GM12878 (cell line): ENCODE measurements at places on chromosomes 2 and 18.

DNA sequence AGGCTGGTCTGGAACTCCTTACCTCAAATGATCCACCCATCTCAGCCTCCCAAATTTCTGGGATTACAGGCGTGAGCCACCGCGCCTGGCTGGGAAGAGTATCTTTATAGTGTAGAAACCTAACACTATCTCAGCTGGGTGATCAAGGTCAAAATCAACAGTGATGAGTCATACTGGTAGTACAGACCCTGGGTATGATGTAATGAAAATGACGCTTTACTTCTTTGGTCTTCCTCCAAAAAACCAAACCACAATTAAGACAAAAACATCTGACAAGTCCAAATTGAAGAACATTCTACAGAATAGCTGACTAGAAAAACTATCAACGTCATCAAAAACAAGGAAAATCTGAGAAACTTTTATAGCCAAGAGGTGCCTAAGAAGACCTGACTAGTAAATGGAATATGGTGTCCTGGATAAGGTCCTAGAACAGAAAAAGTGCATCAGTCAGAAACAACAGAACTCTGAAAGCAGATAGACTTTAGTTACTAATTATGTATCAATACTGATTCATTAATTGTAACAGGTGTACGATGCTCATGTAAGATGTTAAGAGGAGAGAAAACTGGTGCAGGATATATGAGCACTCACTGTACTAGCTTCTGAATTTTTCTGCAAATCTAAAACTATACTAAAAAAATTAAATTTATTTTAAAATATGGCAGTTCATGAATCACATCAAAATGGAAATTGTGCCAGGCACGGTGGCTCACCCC, 25.4 kb downstream of the PDCL3 start:
- DNase-seq, result peak; percentile 38

DNA sequence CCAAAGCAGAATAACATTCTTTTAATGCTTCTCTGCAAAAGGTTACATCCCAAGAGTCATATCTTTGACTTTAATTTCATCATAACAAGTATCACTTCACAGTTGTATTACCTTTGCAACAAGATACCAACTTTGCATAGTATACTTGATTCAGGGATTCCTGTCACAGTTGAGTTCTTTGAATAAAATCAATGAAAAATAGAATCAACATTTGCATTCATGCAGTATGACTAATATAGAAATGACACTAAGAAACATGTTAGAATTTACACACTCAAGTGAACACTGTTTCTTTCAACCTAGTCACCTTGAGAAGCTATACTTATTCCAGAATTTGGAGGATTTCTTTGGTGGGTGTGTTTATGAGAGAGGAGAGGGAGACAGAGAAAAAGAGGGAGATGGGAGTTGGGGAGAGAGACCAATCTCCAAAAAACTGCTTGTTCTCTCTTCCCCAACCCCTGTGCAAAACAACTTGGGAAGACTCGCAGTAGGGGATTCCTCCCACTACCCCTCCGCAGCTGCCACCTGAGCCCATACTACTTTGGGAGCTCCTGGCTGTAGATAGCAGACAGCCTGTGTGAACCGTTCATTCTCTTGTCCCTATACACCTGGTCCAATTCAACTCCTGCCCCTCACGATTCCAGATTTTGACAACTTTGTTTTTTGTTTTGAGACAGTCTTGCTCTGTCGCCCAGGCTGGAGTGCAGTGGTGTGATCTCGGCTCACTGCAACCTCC, 57.7 kb downstream of the PELI1 start:
- no peak for DNase-seq

DNA sequence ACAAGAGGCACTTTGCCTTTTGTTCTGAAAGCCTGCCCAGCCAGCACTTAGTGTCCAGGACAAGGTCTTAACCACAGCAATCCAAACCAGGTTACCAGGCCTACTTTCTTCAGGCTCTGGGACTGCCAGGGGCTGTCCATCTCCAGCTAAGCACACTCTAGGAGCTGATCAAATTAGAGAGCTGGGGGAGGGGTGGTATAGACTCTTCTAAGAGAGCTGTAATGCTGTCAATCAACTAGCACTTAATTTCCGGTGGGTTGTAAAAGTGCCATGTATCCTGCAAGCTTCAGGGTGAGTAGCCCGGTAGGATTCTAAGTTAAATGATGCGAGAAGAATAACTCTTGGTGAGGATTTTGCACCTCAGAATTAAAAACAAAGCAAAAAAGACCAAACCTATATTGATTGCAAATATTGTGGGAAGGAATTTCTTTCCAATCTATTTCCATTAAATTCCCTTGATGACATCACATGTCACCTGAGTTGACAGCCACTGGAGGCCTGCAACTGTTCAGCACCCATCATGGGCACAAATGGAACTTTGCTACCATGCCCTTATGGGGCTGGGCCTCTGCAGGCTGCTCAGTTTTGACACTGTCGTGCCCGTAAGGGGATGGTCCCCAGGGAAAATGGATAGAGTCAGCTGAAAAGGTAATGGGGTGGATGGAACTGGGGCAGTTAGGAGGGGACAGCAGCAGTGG, 8.7 kb upstream of the COX7A2L start:
- DNase-seq, result no peak

DNA sequence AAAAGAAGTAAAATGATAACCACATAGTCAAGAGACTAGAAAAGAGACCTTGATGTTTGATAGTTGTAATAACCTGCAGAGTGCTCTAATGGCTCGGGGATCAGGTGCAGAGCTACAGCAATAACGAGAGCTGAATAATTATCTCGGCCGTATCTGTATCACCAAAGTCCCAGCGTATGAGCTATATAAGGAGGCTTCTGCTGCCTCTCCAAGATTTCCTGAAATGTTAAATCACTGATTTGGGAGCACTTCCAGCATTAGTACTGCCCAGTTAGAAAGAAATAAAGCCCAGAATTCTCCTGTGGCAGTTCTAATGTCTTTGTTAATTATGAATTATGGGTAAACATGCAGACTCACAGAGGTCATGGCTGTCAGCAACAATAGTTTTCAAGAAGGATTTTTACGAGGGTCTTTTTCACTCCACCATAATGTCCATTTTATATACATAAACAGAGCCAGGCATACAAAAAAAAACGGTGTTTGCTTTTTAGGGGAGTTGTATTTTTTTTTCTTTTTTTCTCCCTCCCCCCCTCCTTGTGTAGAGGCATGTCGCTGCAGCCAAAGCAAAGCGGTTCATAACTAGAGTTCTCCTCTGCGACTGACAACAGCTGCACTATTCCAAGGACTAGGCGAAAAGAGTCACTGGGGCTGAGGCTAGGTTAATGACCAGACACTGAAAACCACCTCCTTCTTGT, 168.3 kb upstream of the VRK2 start:
- DNase-seq, result no peak
